ENCODE measurements at places on chromosomes 5 and 9.

DNA sequence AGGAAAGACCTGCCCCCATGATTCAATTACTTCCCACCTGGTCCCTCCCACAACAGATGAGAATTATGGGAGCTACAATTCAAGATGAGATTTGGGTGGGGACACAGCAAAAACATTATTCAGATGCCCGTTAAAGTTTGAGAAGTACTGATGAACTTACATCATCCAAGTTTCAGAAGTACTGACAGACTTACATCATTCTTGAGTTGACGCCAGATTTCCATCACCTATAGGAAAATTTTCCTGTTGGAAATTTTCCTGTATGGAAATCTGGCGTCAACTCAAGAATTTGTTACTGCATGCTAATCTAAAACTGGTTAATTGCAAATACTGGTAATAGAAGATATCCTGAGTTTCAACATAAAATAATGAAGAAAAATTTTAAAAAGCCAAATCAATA, 975.9 kb downstream of the MAT2B start:
- no peak for DNase-seq

- no peak for DNase-seq
Observed at GRCh38 chr9:89887286-89887685, 282.5 kb downstream of the GADD45G start.

GRCh38 chr9:16627521-16627920, 242.9 kb downstream of the BNC2 start:
- DNase-seq: no peak

DNA sequence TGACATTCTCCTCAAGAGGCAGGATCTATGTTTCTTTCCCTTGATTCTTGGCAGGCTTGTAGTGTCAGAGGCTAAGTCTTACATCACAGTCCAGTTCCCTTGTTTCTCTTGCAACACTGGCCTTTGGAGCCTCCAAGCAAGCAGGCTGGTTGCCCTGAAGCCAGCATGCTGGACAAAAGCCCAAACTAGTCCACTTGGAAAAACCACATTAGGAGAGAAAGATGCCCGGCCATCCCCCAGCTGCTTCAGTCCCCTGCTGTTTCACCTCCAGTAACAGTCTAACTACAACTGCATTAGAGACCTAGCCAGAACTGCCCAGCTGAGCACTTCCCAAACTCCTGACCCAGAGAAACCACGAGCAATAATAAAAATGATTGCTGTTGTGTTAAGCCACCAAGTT, 87.6 kb downstream of the ADAMTS6 start:
- DNase-seq: peak; percentile 15

DNA sequence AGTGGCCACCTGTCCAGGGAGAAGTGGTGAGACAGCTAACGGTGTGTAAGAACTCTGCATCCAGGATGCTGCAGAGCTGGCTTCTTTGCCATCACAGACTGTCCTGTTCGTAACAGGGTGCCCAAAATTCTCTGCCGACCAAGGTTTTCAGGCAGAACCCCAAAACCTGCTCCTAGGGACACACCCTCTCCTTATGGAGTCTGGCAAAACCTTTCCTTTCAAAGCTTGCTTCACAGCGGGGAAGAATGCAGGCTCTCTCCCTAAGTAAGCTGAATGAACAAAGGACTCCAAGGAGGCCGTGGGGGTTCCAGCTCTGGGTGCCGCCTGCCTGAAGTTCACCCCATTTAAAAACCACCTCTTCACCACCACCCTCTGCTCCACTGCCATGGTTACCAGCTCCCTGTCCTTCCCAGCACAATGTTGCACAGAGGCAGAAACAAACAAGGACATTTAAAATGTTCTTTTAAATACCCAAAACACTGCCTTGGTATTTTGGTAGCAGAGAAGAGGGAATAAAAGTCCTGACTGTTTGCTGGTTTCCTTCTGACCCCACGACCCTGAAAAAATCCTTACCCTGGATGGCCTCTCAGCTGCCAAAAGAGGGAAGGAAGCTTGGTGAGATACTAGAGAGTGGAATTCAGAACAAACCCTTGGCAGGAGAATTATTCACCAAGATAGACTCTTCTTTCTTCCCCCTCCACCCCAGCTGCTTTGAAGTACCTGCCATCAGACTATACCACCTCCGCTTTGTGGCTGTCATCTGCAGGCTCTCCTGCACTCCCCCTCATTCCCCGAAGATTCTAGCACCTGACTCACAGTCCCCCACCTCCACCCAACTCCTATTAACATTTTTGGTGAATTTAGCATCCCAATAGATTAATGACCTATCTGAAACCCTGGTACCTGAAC, 7.1 kb upstream of the KLF9 start:
- peak; percentile 39 for DNase-seq

- no peak for DNase-seq
Observed at GRCh38 chr9:136527721-136528710, 17.8 kb downstream of the NOTCH1 start.

DNA sequence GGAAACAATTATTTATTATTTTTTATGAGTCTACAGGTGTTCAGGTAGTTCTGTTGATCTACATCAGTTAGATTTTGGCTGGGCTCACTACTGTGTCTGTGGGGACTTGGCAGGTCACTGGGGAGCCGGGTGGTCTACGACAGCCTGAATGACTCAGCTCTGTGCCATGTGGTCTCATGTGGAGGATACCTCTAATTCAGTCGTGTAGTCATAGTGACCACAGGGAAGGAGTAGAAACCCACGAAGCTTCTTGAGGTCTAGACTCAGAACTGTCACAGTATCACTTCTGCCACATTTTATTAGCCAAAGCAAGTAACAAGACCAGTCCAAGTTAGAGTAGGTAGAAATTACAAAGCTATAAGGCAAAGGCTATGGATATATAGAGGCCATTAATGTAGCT, 64.7 kb upstream of the GRAMD2B start:
- DNase-seq: no peak

DNA sequence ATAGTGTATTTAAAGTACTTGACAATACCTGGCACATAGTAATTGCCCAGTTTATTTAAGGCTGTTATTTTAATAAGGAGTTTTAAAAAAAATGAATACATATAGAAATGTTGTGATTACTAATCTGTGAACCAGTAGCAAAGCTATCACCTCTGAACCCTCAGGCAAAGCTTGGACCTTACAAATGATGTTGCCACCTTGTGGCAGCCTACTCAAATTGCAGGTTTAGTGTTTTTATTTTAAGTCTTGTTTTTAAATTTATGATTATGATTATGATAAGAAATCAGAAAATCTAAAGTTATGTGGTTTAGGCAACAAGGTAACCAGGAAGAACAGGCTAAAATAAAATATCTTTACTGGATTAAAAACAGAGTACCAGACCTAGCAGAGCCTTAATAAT, 35.8 kb downstream of the PPARGC1B start:
- no peak for DNase-seq

- DNase-seq: no peak
Observed at GRCh38 chr5:52999344-52999949, 10.3 kb downstream of the ITGA2 start.

GRCh38 chr9:107635803-107636174, 146.2 kb upstream of the KLF4 start:
- DNase-seq: no peak

- DNase-seq: no peak
Observed at GRCh38 chr5:153469423-153469822, 21.0 kb upstream of the GRIA1 start.

DNA sequence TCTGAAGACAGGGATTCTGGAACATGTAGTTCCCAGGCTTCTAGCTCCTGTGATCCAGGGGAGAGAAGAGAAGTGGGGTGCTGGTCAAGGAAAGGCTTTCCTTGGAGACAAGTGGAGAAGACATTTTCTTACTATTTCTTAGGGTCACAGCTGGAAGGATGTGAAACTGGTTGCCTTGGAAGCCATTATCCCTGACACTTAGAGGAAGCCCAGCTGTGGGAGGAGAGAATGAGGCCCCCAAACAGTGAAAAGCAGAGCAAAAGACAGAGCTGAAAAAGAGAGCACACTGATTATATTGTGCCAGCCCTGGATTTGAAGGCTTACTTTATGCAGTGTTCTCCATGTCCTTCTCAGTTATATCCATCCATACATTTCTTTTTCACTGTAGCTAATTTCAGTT, 17.5 kb upstream of the SHB start:
- DNase-seq: no peak

DNA sequence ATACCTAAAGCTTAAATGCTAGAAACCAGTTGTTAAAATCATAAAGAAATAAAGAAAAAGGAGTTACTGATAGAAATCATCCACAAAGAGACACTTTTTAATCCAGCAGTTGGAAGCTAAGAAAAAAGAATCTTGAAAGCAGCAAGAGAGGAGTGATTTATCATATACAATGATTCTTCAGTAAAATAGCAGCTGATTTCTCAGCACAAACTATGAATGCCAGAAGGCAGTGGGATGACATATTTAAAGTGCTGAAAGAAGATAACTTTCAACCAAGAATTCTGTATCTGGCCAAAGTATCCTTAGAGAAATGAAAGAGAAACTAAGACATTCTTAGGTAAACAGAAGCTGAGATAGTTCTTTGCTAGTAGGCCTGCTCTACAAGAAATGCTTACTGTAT, 366.0 kb downstream of the HTR1A start:
- no peak for DNase-seq

DNA sequence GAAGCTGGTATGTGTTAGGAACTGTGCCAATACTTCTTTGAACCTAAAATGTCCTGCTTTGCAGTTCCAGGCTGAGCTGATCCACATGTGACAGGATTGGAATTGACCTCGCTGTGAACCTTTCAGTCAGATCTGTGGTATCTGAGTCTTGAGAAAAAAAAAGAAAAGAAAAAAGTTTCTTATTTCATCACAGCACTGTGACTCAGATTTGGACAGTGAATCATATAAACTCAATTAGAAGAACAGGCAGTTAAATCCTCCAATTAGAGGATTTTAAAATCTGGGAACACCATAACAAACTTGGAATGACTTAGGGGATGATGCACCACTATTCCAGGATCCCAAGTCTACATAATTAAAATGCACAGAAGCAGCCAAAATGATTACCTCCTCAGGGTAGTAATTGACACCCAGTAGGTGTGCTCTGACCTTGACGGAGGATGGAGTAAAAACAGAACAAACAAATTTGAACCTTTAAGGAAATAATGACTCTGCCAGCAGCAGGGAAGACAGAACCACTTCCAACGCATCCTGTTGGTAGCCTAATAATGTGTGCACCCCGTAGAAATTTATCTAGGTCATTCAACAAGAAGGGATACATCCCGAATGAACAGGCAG, 57.8 kb upstream of the RAI14 start:
- no peak for DNase-seq

DNA sequence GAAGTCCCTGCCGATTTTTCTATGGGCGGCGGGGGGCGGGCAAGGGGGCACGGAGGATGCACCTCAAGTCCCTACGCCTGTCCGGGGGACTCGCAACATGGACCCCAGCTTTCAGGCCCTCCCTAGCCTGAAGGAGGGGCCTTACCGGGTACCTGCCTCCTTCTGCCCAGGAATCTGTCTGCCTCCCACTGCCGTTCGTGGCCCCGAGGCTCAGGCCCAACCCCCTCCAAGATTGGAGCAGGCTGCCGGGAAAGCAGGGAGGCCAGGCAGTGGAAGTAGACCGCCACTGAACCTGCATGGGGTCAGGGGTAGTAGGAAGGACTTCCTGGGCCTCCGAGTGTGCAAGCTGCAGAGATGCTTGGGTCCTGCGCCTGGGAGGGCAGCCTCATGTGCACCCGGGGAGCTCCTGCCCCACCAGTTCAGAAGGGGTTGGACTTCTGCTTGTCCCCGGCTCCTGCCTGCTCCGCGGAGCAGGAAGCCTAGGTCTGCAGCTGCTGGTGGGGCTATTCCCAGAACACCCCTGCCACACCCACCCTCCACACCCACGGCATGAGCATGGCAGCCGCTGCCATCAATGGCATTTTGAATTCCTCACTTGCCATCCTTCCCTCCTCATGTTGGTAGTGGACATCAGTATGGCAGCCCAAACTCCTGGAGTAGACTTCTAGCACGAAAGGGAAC, 1312.7 kb upstream of the ACO1 start:
- DNase-seq: no peak

DNA sequence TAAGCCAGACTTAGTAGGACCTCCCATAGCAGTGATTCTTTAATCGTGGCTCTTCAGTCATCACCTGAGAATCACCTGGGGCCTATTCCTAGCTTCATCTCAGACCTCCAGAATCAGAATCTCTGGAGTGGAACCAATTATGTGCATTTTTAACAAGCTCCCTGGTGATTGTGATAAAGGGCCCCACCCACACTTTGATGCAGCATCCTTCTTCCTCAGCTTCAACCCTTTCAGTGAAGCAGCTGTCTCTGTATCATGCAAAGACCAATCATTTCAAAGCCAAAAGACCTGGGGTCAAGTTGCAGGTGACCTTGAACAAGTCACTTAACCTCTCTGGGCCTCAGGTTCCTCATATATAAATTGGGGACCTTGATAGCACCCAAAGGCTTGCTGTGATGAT, 17.1 kb downstream of the FBXO10 start:
- no peak for DNase-seq
